Stimulated activated memory B cell treated with anti-CD40 and anti-IgM and Interleukin-4, amounts not matched to agents 10 μg/mL and 1 μg/mL and 100 μg/mL, for 72 hours (primary cell): ENCODE measurements at places on chromosomes 7 and 10.

- peak; percentile 50 for ATAC-seq
These were observed 120.2 kb upstream of the TMEM229A start for GRCh38 chr7:124152859-124153692.

GRCh38 chr10:119597405-119598186, 832 bp upstream of the TIAL1 start:
- peak; percentile 50 for ATAC-seq

- no peak for ATAC-seq
These were observed 41.2 kb downstream of the SPAG6 start for GRCh38 chr10:22386503-22386902.

DNA sequence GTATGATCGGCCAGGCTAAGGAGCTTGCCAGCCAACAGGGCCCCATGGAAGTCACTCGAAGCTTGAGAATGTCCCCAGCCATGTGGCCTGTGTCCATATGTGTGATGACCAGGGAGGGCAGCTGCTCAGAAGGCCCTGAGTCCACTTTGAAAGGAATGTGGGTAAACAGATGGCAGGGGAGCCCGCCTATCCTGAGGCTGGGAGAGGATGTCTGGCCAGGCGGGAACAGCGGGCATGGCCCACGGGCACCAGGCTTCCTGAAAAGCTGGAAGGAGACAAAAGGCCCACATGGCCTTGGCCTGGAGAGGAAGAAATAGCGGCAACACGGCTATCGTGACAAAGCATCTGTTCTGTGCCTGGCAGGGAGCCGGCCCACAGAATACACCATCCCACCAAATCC, 137.9 kb upstream of the PPIF start:
- no peak for ATAC-seq

GRCh38 chr10:62597226-62597625, 207.3 kb upstream of the ADO start:
- ATAC-seq, result no peak

- peak; percentile 32 for ATAC-seq
These were observed 45.3 kb upstream of the RAPGEF5 start for GRCh38 chr7:22402250-22402649.
